A673 (cell line): ENCODE measurements at places on chromosomes 3 and 15.
A peak's percentile ranks its signal among the peaks of the same experiment; 100 is the strongest.

DNA sequence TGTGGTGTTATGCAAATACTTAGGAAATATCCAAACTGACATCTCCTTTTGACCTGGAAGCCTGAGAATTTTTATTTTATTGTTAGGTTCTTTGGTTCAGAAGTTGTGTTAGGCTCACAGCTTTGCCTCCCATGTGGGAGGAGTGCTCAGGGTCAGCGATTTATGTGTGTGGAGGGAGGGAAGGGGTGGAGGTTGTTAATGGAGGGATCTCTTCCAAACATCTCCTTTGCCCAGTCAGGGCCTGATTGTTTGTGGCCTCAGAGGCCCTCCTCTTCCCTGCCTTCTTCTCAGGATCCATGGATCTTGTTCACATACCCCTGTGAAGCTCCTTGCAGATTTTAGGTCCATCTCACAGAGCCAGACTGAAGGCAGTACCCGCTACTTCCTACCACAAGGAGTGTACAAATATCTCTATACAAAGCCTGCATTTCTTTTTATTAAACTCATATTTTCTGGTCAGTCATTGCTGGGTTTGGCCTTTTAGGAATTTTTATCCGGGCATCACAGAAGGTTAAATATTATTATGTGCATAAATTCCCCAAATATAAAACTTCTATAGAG lies 40.3 kb downstream of the BBX start:
- DNase-seq: no peak

GRCh38 chr3:124007186-124007585 lies 15.3 kb upstream of the ROPN1 start:
- DNase-seq: no peak

GRCh38 chr3:156135921-156136638 lies 15.7 kb downstream of the KCNAB1 start:
- peak; percentile 48 for DNase-seq

DNA sequence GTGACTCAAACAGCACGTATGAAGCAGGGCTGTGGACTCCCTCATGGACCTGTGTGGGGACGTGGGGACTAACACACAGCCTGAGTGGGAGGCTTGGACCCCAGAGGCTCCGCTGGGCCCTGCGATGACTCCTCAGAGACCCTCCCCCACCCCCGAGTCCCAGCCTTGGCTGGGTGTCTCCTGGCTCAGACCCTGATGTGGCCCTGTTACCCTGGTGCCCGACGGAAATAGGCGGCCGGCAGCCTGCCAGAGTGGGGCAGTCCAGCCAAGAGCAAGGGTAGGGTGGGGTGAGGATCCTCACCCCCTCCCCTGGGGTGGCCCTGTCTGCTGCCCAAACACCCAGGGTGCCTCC lies 15.3 kb downstream of the TNK2 start:
- DNase-seq: no peak

DNA sequence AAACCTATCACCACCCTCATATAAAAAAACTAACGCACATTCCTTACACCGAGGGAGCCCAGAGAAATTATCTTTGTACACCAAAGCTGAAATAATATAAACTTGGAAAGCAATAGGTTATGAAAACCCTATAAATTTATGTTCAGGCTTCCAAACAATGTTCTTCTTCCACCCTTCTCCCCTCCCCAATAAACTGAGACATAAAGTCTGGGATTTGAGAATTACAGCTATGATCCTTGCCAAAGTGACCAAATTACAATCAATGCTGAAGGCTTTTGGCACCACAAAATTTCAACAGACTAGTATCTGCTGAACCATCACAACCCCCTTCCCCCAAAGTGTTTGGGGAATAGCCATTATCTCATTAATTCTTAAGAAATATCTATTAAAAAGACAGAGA lies 237.8 kb downstream of the FMN1 start:
- DNase-seq: no peak

GRCh38 chr3:31402117-31402516 lies 130.6 kb upstream of the STT3B start:
- no peak for DNase-seq
